ENCODE measurements at places on chromosomes 7 and 10. TPM values are rescaled to one million over a fixed set of nuclear protein-coding genes. Genes with fewer than 3 reads are reported as not detected.

DNA sequence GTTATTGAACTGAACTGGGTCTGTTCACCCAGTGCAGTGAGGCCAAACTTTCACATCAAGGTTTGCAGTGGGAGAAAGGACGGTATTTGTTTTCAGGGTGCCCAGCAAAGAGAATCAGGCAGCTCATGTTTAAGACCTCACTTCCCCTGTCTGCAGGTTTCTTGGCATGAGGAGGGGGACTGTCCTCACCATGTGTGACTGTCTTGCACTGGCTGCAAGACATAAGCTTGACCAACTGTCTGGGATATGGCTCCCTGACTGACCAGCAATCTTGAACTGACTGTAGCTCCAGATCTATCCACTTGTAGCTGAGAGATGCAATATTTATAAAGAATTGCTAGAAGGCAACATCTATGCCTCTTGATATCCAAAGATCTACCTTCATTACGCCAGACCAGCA lies 39.9 kb downstream of the RAMP3 start:
- DNase-seq = no peak

- DNase-seq = no peak
These were observed 122.3 kb downstream of the VIPR2 start for GRCh38 chr7:159022238-159022993.

- DNase-seq = no peak
These were observed 69.1 kb downstream of the ZMIZ1 start for GRCh38 chr10:79137826-79138225.

The TMEM196 gene
- 3.6 TPM for total RNA-seq

GRCh38 chr10:110398419-110399105 lies 93.8 kb upstream of the SMNDC1 start:
- DNase-seq = no peak

The CLDN3 gene
- not detected for total RNA-seq

DNA sequence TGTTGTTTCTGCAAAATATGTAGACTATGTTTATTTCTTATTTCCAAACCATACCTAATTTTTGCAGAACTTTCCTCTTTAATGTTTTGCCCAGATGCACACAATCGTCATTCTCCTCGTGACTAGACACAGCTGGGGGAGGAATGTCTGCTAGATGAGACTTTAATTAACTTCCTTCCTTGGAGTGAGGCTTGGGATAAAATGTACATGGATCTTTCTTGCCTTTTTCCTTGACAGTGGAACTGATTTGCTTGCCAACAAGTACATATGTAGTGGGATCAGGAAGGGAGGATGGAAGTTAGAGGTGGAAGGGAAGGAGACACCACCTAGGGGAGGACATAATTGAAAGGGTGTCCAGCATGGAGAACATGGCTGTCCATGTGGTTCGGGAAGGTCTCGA lies 172.5 kb downstream of the VTI1A start:
- no peak for DNase-seq

- no peak for DNase-seq
These were observed 76.5 kb upstream of the DDC start for GRCh38 chr7:50641442-50642405.

GRCh38 chr7:105905910-105906568 lies 29.6 kb upstream of the ATXN7L1 start:
- DNase-seq = no peak

- DNase-seq = no peak
These were observed 66.8 kb downstream of the PTPRN2 start for GRCh38 chr7:158520825-158521224.

The ACTL6B gene
- total RNA-seq = 95.2 TPM

The CUX1 gene
- 56.5 TPM for total RNA-seq

- no peak for DNase-seq
These were observed 54.6 kb upstream of the ZNF32 start for GRCh38 chr10:43703286-43703685.

- no peak for DNase-seq
These were observed 77.5 kb downstream of the CDK6 start for GRCh38 chr7:92758796-92759431.

GRCh38 chr7:129612112-129613015 lies 844 bp downstream of the NRF1 start:
- peak; percentile 45 for DNase-seq

The NEUROG3 gene
- not detected for total RNA-seq

DNA sequence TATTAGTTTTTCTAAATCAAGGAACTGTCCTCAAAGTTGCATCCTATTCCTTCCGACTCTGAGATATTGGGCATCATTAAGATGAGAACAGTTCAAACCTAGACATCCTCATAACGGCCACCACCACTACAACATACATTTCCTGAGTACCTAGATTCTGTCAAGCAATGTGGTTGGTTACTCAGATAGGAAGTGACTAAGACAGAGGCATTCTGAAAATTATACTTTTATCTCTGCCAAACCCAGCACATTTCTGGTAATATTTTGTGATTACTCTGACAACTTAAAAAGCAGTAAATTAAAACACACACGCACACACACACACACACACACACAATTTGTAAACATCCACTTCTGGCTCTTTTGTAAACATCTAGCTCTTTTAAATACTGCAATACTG lies 291.2 kb upstream of the MEOX2 start:
- no peak for DNase-seq

GRCh38 chr7:82445271-82445670 lies 1.7 kb upstream of the CACNA2D1 start:
- no peak for DNase-seq

DNA sequence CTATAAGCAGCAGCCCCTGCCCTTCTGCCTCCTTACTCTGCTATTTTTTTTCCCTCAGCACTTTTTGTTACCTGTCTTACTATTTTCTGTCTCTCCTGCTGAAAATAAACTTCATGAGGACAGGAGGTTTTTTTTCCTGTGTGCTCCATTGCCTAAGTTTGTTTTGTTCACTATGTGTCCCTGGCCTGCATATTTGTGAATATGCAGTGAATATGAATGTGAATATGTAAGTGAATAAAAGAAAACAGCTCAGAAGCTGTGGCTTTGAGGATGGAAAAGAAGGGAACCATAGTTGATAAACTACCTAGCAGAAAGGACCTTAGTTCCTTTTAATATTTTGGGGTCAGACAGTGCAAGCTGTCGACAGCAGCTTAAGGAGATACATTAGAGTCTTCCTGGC lies 34.9 kb downstream of the PCBD1 start:
- no peak for DNase-seq

GRCh38 chr10:114408968-114409444 lies 4.7 kb upstream of the AFAP1L2 start:
- no peak for DNase-seq

DNA sequence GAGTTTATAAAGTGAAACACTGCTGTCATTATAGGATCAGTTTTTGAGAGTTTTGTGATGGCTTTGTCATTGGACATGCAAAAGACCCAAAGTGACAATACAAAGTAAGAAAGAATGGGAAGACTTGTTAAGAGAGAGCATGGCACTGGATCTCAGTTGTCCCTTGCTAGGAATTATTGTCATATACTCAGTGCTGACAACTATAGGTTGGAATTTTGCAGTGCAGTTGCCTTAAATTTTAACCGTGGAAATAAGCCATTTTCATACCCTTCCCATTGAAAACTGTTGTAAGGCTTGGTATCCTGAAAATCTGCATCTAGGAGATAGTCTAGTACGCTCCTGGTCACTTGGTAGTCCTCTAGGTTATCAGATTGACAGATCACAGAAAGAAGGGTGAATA lies 1156.7 kb downstream of the GATA3 start:
- DNase-seq = no peak

DNA sequence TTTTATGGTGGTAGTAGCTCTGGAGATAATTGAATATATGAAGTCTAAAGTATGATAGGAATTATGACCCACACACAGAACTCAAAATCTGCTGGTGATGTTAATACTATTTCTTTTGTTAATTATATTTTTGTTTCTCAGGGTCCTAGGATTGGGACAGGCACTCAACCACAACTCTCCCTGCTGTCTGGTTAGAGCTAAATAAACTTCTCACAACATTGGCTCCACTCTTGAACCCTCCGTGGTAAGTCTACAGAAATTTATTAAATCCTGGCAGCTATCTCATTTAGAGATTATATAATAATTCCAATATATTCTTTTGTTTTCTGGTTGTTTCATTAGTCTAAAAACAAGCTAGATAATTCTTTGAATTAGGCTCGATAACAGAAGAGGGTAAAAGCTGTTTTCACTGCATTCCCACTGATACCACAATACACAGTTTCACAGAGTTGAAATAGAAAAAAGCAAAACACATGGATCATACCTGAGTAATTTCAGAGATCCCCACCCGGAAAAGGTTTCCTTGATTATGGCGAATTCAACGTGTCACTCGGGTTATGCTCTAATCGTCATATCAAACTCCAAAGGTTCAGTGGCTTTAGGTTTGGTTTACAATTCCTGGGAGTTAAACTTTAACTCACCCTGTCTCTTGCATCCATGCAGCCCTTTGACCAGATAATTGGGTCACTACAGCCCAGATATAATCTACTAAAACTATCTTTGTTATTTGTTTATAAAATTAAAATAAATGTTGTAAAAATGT lies at the start of gene A1CF:
Gene A1CF, minus strand, starts transcription at position 531 of the 763 bp plus-strand sequence. CDS start 25,687 bp downstream, outside the sequence.
- no peak for DNase-seq

DNA sequence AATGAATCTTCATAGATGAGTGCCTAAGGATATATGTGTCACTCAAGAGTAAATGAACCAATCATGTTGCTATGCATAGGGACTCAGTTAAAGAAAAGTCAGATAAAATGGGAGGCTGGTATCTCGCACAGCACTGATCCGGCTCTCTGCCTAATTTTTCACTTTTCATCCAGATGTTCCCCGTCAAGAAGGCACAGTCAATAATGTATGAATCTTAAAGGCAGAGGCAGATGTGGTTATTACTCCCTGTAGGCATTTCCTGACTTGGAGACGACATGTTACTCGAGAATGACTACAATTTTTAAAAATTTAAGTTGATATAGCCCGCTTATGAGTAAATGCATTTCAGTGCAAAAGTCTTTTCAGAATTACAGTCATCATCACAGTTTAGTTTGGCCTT lies 113.6 kb downstream of the TBXAS1 start:
- DNase-seq = no peak

GRCh38 chr7:80848841-80849240 lies 70.0 kb downstream of the SEMA3C start:
- DNase-seq = no peak

- no peak for DNase-seq
These were observed 48.1 kb downstream of the CD36 start for GRCh38 chr7:80686576-80686975.

DNA sequence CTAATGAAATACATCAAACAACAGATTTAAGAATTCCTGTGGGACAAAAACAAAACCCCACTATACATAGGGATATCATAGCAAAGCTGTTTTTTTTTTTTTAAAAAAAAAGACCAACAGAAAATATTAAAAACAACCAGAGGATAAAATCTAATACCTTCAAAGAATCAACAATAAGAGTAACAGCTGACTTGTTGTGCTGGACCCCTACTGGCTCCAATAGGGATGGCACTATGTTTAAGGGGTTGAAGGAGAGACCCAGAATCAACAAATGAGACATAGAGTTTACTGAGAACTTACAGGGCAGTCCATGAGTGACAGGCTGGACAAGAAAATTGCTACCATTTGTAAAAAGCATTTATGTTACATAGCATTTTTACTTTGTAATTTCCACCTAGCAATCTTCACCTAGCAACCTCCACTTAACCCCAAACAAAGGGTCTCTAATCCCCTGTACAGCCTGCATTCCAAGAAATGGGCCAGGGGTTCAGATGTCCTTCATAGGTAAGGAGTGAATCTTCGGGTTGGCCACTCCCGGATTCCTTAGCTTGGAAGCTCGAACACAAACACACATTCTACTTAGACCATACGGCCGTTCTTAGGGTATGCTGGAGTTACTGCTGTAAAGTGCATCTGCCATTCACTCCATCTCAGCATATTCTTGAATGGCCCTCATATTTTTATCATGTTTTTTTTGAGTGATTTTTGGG lies 25.8 kb downstream of the ASZ1 start:
- DNase-seq = no peak

- DNase-seq = peak; percentile 39
These were observed 4.9 kb downstream of the TMEM270 start for GRCh38 chr7:73865738-73866445.

GRCh38 chr10:112363696-112364688 lies 9.9 kb upstream of the ACSL5 start:
- DNase-seq = no peak

The GIMAP2 gene
- total RNA-seq = not detected

The OPN1SW gene
- not detected for total RNA-seq

DNA sequence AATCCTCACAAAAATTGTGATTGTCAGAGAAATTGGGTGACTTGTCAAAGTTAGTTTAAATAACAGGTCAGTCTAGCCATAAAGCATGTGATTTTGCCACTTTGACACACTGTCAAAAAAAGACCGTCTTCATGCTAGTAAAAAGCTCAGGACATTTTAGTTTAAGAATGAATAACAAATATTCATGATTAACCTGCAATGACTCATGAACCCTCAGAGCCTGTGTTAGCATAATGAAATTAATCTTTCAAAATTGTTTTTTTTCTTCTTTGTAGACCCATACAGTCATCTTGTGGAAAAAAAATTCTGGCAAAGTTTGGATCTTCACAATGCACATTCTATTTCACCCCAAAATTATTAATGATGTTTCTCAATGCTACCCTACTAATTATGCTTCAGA lies 255.2 kb upstream of the POT1 start:
- DNase-seq = no peak

DNA sequence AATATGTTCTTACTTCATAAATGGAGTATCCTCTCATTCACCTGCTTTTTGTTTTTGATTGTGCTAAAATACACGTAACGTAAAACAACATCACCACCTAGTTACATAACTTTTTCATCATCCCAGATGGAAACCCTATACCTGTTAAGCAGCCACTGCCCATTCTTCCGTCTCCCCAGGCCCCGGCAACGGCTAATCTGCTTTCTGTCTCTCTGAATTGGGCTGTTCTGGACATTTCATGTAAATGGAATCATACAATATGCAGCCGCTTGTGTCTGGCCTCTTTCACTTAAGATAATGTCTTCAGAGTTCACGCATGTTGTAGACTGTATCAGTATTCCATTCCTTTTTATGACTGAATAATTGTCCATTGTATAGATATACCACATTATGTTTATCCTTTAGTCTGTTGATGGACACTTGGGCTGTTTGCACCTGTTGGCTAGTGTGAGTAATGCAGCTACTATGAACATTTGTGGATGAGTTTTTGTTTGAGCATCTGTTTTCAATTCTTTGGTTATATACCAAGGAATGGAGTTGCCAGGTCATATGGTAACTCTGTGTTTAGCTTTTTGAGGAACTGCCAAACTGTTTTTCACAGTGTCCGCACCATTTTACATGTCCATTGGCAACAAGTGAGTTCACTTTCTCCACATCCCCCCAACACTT lies 14.1 kb upstream of the SUN1 start:
- no peak for DNase-seq

DNA sequence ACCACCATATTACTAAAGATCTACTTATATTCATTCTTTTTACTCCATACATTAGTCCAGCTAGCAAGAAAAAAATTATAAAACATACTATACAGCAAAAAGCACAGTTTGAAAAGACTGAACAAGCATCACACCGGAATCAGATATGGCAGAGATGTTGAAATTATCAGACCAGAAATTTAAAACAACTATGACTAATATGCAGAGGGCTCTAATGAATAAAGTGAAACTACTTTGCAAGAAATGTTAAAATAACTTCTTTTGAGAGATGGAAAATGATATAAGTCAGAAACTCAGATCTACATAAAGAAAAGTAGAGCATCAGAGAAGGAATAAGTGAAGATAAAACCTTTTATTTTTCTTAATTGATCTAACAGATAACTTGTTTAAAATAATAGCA lies 50.9 kb downstream of the SGCE start:
- DNase-seq = no peak

- no peak for DNase-seq
These were observed 16.5 kb downstream of the KDM7A start for GRCh38 chr7:140160308-140160707.
